Stimulated activated CD4-positive, alpha-beta T cell treated with anti-CD3 and anti-CD28 coated beads, TNF-alpha, amount 100 ng/mL, for 48 hours (primary cell): ENCODE measurements at places on chromosomes 4 and X.
A peak's percentile ranks its signal among the peaks of the same experiment; 100 is the strongest.

- DNase-seq = no peak
Measured at GRCh38 chrX:119753001-119753400, 5.4 kb upstream of the SOWAHD start.

DNA sequence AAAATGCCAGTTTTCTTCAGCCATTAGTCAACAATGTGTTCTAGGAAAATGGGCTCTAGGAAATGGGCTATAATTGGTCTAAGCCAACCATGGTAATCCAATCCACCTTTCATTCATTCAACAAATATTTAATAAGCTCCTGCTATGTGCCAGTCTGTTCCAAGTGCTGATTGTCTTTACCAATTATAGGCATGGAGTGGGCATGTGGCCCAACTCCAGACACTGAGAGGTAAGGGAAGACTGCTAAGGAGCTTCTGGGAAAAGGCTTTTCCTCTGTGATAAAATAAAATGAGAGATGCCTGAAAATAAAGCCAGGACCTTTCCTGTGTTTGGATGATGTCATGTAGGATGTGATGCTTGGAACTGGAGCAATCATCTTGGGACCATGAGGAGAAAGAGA is 43.3 kb downstream of the HOPX start:
- no peak for DNase-seq

DNA sequence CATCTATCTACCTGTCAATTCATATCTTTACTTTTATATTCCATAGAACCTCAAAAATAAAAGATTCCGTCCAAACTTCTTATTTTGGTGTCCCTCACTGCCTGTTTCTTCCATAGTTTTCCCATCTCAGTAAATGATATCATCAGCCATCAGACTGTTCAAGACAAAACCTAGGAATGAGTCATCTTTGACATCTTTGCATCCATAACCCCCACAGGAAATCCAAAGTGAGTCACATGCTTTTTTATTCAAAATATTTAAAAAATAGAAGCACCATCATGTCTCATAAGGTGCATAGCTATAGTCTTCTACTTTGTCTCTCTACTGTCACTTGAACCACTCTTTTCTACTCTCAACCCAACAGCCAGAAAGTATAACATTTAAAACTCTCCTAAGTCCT is 29.9 kb upstream of the CXXC4 start:
- no peak for DNase-seq

DNA sequence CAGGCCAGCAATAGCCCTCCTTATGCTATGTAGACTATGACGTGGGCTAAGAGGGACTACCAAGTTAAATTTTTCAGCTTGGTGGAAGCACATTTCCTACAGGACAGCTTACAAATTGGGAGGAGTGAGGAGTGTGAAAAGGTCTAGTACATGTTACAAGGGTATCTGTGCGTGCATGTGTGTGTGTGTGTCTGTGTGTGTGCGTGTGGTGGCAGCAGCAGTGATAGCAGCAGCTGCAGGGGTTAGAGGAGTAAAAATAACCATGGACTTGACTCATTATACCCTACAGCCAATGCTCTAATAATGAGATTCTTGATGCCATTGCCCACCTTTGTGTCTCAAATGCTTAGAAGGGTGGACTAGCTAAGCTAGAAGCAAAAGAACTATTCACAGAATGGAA is 88.6 kb downstream of the SLC9A7 start:
- no peak for DNase-seq

DNA sequence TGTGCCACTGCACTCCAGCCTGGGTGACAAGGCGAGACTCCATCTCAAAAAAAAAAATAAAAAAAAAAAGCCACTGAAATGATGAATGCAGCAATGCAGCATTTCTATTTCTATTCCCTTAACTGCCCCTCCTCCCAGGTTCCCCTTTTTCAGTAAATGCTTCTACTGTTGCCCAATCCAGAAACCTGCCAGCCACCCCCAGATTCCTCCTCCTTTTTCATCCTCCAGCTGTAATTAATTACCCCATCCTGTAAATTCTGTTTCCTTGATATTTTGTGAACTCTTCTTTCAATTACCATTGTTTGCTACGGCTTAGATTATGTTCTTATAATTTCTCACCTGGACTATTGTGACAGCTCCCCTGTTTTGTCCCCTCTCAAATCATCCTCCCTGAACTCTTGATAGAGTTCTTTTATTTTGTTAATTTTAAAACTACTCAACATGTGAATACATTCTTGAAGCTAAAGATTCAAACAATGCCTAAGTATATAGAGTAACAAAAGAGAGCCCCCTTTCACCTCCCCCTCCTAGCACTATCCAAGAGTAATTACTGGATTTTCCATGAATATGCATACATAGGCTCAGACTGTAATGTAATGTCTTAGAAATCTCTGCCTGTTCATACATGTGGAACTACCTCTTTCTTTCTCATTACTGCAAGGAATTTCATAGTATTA is 140.6 kb upstream of the GPC4 start:
- DNase-seq = no peak

- no peak for DNase-seq
Measured at GRCh38 chrX:19889582-19890342, 2.4 kb upstream of the SH3KBP1 start.

DNA sequence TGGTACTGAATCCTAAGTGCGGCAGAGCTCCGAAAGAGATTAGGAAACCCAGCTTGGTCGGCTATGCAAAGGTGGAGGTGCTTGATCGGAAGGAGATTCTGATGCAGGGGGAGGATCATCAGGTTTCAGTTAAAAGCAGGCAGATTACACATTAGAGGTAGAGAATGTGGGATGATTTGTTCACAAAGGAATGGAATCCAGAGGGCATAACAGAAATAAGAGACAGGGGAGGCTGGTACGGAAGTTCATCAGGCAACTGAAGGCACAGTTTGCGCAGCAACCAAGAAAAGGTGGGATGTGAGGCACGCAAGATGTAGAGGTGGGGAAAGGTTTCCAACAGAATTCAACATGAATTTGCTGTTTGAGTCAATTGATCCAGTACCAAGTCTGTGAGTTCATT is 424 bp upstream of the ZNF330 start:
- DNase-seq = no peak

DNA sequence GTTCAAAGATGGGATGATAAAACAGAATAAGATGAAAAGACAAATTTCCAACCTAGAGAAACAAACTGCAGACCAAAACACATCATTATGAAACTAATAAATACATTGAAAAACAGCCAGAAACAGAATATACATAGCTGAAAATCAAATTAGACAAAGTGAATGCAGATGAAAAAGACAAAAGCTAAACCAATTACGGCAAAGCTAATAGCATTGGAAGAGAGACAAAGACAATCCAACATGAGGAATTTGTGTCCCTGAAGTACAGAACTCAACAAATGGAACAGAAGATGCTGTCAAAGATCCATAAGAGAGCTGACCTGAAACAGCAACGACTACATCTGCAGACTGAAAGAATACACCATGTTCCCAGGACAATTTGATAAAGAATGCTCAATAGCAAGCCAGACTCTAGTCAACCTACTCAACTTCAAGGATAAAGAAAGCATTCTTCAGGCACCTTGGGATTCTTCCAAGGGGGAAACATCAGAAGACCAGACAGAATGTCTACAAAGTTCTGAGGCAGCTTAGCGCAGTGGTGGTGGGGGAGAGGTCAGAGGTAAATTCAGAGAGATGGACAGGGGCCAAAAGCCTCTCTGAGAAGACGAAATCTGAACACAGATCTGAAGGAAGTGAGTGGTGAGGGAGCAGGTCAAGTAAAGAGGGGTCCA is 27.4 kb upstream of the IRAK1 start:
- no peak for DNase-seq

- DNase-seq = no peak
Measured at GRCh38 chrX:48468693-48469691, 1.1 kb downstream of the SLC38A5 start.

DNA sequence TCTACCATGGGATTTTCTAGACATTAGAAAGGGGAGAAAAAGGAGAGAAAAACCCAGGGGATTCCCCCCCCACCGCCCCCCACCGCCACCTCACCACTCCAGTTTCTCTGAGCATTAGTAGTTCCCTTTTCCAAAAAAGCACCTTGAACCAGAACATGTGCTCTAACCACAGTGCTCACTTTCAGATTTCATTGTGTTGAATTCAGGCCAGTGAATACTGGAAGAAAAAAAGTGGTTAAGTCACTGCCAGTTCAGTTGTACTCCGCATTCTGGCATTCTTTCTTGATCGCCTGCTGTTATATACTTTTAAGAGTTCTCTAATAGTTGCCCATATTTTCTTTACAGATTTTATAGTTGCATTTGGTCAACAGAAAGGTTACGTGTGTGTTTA is 40.9 kb downstream of the JADE3 start:
- DNase-seq = no peak

DNA sequence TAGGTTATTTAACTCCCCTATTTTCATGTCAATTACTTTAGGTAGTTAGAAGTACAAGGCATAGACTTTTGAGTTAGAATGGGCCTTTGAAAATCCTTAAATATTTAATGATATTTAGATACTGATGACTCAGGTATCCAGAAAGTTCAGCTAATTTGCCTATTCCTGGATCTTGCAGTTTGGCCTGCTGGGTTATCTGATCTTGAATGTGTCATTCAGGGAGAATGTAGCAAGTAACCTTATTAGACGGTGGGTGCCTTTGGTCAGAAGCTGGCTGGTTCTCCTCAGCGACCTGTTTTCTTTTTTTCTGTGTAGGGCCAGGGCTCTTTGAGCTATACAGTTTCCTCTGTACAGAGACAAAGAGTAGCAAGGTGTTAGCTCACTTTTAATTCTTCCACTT is 42.0 kb downstream of the MTM1 start:
- no peak for DNase-seq

- DNase-seq = no peak
Measured at GRCh38 chr4:133555671-133556070, 406.6 kb downstream of the PCDH10 start.

DNA sequence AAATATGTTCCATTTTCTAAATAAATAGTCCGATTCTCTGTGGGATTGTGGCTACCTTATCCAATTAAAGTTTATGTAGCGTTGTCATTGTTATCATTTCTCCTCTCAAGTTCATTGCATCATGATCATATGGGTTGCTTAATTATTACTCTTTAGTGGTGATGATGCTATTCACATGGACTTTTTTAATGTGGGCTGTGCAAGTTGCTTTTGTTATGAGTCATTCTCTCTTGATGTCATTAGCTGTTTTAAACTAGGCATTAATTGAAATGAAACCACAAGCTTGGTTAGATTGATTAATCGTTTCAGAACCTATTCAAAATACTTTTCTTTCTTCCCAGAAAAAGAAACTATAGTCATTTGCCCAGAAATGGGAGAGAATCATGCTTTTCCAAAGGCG is 38.2 kb downstream of the NHS start:
- no peak for DNase-seq

- DNase-seq = no peak
Measured at GRCh38 chrX:73577361-73577760, 14.4 kb downstream of the CHIC1 start.

DNA sequence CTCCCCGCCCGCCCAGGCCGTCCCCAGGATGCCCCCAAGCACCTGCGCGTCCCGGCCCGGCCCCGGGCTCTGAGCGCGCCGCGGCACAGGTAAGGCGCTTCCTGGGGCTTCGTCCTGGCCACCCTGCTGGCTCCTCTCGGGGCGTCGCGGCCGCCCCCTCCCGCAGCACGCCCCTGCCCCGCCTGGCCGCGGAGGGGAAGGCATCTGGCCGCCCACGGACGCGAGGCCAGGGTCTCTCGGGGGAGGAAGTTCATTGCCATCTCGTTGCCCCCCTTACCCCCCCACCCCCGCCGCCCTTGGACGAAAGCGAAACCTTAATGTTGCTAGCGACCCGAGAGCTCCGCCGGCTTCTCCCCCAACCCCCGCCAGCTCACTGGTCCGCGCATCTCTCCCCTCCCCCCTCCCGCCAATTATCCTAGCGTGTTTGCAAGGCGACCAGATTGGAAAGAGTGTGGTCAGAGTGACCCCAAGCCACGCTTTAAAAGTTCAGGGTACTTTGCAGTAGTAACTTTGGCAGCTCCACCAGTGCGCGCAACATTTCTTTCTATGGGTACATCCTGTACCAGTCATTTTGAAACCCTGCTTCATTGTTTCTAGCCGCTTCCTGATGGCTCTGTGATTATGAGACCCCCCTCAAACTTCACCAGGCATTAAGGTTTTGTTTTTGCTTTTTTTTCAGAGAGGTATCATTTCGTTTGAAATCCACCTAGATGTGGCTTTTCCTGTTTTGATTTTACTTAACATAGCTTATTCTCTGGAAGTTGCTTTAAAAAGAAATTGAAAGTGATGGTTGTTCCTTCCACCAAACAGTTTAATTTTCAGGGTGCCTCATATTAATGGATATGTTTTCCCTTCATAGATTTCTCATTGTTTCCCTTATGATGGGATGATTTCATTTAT is 626 bp downstream of the TBC1D1 start:
- peak; percentile 41 for DNase-seq

DNA sequence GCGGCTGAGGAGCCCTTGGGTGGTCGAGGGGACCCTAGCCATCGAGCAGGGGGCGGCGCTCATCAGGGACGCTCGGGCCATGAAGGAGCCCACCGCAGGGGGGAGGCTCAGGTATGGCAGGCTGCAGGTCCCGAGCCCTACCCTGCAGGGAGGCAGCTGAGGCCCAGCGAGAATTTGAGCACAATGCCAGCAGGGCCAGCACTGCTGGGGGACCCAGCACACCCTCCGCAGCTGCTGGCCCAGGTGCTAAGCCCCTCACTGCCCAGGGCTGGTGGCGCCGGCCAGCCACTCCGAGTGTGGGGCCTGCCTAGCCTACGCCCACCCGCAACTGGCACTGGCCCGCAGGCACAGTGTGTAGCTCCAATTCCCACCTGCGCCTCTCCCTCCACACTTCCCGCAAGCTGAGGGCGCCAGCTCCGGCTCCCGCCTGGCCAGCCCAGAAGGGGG is 325.4 kb upstream of the FRG1 start:
- no peak for DNase-seq

GRCh38 chrX:10168226-10168625 is 11.5 kb downstream of the CLCN4 start:
- DNase-seq = no peak

DNA sequence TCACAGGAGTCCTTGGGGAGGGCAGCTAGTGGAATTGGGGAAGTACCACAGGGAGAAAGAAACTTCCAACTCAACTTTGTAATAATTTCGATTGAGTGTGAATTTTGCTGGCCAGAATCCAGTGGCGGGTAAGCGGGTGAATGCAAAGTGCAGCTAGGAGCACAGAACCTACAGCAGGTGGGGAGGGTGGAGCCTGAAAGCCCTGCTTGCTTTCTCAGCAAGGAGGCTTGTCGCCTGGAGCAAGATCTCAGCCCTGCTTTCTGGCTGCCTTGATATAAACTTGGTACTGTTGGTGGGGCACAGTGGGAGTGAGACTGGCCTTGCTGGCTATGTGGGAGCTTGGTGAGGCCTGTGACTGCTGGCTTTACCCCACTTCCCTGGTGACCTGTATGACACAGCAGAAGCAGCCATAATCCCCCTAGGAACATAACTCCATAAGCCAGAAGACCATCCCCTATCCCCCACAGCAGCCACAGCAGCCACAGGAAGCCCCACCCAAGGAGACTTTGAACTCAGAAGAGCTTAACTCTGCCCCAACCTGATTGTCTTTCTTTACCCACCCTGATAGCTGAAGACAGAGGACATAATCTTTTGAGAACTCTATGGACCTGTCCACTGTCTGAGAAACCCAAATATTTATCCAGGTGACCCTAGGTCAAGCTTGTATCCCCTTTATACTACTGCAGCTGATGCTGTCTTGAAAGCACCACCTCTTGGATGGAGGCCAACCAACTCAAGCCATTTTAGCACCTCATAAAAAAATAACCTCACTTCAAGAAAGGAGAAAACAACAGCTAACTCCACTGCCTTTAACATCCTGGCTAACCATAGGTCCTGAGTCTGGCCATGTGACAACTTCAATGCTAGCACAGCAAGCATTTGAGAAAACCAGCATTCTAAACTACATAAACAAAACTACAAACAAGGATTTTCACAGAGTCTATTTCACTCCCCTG is 87.2 kb upstream of the PDE5A start:
- no peak for DNase-seq

GRCh38 chrX:153922932-153923857 is 2.9 kb downstream of the ARHGAP4 start:
- DNase-seq = no peak
